ENCODE measurements at places on chromosomes 6 and 20. TPM values are rescaled to one million over a fixed set of nuclear protein-coding genes. Genes with fewer than 3 reads are reported as not detected.

DNA sequence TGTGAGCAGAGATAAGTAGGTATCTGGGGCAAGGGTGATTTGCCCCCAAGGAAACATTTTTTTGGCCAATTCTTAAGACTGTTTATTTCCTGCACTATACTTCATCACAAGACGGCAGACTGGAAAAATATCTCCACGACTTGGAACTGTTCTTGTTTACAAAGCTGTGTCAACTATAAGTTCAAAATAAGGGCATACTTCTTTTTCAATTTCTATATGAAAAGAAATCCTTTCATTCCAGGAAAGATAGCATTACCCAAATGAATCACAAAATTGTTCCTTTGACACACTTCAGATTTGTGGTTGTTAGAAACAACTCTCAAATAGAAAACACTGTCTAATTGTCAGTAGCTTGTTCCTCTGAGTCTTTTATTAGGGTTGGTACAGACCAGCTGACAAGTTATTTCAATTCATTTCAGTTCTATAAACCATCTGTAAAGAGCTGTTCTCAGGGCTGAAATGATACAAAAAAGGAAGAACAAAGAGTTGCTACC, 212.9 kb upstream of the PRDM1 start:
- no peak for DNase-seq

Gene WFDC2
- 2.5 TPM for total RNA-seq

DNA sequence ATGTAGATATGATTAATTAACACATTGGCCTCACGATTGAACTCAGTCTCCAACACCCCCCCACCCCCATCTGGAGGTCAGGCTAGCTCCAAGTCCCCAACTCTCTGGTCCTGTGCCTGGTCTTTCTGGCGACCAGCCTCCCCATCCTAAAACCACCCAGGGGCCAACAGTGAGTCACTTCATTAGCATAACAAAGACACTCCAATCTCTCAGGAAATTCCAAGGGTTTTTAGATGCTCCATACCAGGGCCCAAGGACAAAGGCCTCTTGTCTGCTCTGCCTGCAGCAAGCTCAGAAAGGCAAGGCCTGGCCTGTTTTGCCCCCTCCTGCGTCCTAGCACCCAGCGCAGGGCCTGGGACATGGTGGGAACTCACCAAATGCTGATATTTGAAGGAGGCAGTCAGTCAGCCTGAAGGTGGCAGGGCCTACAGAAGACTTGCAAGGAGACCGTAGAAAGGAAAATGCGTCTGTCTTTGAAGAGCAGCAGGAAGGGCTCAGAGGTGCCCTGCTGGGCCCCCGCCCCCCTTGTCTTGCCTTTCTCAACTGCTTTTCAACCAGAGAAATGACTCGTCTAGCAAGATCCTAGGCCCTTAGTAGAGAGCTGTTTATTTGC, 184.7 kb downstream of the CDH4 start:
- no peak for DNase-seq

DNA sequence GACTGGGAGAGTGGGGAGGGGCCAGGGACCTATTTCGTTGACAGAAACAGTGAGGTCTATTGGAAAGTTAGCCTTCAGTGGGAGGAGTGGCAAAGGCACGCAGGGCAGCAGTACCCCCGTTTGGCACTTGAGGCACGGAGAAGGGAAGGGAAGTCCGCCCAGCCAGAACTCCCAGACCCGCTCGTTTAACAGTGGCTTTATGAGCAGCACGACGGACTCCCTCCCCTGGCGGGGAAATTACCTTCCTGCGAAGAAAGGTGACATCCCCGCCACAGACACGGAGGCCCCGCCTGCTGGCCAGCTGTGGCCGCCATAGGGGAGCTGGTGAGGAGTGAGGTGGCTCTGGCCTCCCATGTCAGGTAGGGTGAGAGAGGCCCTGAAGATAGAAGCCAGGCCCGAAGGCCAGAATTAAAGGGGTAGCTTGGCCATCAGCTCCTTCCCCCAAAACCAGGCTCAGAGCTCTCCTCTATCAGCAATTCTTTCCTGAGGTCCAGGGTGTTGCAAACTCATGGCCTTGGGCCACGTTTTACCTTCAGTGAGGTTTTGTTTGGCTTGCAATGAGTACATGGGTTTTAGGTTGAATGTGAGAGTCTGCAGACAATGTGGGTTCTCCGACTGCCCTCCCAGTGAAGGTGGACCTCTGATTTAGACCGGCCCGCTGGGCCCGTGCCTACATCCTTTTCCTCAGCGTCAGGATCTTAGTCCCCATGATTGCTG, 123.7 kb downstream of the MRPL14 start:
- DNase-seq = no peak

Gene PABPC1L
- total RNA-seq = 63.6 TPM

Gene PRL
- total RNA-seq = not detected

Gene PDE10A
- not detected for total RNA-seq

- DNase-seq = no peak
Observed at GRCh38 chr20:53897884-53898555, 172.4 kb downstream of the BCAS1 start.

DNA sequence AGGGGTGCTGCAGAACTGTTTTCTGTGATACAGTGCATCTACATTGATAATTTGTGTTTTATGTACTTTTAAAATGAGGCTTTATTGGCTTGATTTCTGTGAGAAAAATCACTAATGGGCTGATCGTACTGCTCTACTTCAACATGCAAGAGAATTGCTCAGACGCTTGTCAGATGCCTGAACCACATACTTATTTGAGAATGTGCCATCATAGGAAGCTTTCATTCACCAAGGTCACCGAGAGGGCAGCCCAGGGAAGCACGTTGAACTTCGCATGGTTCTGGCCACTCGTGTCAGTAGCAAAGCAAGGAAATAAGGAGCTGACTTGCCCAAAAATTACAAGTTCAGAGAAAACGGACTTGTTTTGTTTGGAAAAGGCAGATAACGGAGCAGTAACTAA, 168.5 kb upstream of the AKAP12 start:
- no peak for DNase-seq

- peak; percentile 63 for DNase-seq
Observed at GRCh38 chr20:52972965-52973819, 1.0 kb downstream of the TSHZ2 start.

GRCh38 chr20:33263784-33264183, 19.2 kb upstream of the BPIFB1 start:
- DNase-seq = no peak

GRCh38 chr20:14955399-14955798, 618.0 kb upstream of the FLRT3 start:
- no peak for DNase-seq

- no peak for DNase-seq
Observed at GRCh38 chr6:45728674-45729073, 287.0 kb downstream of the CLIC5 start.
